ENCODE measurements at places on chromosomes 12 and 14.

GRCh38 chr12:86445356-86445755 lies 189.2 kb upstream of the MGAT4C start:
- no peak for DNase-seq

- DNase-seq: no peak
These were observed 96.8 kb upstream of the USP15 start for GRCh38 chr12:62163368-62163767.

DNA sequence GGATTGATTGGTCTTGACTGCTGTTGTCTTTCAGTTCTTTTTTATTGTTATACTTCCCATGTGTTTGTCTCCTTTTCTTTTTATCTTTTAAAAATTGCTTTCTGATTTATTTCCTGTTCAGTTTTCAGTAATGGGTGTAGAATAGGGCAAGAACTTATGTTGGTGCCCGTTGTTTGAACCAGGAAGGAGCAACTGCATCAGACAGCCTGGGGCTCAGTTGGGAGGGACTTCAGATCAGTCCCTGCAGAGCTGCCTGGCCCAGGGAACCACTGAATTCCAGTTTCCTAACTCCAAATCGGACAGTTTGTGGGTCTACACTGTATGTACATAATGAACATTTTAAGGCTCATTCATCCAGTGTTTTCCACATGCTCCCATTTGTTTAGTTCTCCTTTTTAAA lies 64.9 kb downstream of the FBXO34 start:
- no peak for DNase-seq

GRCh38 chr12:38385486-38385885 lies 68.9 kb downstream of the ALG10B start:
- no peak for DNase-seq

DNA sequence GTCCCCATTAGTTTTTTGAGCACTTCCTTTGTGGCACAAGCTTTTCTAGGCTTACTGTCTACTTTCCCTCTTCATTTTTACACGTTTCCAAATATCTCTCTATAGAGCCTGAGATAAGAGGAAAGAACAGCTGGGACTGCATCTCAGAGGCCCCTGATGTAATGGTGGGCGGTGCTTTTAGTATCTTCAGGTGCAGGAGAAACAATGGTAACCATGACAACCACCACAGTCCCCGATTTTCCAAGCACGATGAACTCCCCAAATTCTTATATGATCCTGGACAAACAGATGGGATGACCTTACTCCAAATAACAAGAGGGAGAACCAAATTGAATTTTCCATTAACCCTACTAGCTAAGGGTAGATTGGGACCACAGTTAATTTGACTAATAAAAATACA lies 103.3 kb downstream of the AEBP2 start:
- no peak for DNase-seq

GRCh38 chr12:104738776-104739642 lies 219.1 kb downstream of the SLC41A2 start:
- no peak for DNase-seq

DNA sequence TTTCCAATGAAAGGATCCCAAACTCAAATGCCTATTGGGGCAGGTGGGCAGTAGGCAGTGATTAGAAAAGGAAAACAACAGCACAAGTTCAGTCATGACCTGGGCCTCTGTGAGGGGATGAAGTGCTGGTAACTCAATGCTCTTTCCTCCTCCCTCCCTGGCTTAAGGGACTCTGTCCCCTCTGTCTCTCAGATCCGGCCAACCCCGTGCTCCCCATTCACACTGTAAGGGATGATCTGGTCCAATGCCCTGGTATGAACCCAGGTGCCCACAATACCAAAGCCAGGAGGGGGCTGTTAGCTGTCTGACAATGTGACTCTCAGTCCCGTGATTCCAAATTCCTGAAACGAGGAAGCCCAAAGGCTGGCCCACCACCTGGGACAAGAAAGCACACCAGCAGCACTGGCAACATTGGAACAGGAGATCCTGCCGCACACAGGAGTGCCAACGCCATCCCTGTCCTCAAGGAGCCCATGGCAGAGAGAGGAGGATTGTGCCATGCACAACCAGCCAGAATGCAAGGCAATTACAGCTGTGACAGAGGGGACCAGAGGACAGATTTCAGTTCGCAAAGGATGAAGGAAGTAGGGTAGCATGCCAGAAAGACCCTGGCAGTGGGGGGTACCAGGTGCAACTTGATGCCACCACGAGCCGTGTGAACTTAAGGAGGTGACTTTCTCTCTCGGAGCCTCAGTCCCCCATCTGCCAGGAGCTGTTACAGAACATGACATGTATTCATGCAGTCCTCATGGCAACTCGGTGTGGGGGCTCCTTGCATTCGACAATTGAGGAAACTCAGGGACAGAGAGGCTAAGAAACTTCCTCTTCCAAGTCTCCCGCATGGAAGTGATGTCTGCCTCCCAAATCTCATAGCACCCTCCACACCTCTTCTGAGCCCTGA lies 37.6 kb downstream of the SERPINA3 start:
- no peak for DNase-seq

DNA sequence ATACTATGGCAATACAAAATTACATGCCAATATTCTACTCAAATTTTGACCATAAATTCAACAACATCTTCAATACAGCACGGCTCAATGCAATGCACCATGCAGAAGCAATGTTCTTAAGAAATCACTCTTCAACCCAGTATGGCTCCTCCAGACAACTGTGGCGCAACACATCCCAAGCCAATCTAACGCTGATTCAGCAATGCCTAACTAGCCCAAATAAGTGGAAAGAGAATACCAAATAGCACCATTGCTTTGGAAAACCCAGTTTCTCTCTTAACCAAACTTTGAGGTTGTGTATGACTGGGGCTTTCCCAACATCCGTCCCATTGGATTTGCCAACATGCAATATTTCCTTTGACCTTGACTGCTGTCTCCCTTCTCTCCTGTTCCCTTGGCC lies 211.1 kb upstream of the TBX3 start:
- DNase-seq: no peak

- no peak for DNase-seq
These were observed 19.3 kb downstream of the CCDC62 start for GRCh38 chr12:122793685-122794106.

DNA sequence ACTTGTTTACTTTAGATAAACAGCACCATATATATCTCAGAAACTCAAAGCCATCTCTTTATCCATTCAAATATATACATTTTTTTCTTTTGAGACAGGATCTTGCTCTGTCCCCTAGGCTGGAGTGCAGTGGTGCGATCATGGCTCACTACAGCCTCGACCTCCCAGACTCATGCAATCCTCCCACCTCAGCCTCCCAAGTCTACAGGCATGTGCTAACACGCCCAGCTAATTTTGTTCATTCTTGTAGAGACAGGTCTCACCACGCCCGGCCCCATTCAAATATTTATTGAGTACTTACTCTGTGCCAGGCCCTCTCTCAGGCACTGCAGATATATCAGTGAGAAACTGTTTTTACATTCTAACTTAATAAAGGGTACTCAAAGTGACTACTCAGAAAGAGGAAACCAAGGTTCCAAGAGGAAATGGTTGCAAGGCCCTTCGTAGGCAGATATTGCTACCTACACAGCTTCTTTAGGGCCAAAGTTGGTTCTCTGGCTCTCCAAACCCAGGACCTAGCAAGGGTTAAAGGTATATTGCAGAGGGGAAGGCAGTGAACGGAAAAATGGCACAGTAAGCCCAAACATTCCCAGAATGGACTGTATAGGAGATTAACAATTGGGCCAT lies 2.9 kb downstream of the ATXN3 start:
- no peak for DNase-seq

DNA sequence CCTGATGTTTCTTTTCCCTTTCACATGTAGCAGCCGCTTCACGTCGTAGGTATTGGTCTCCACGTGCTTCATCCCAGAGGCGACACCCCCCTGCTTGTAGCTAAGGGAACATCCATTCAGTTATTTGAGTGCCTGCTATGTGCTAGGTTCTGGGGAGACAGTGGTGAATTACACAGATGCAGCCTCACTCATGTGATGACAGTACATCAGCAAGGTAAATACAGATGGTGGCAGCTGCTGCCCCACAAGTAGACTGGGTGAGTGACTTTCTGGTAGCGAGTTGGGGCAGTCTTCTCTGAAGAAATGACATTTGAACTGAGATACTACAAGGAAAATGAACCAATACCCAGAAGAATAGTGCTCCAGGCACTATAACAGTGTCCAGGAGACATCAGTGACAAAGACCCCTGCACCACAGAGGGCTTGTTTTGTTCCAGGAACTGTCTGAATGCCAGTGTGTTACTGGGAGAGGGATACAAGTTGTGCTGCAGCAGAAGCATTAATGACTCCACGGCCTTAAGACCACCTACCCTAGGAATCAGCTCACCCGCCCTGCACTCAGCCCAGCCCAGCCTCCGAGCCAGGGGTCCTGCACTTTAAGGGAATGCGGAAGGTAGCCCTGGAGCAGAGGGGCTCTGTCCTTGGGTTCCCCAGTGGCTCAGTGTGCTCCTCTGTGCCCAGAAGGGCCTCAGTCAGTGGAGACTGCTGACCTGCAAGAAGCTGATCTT lies 7.3 kb downstream of the AVIL start:
- no peak for DNase-seq

DNA sequence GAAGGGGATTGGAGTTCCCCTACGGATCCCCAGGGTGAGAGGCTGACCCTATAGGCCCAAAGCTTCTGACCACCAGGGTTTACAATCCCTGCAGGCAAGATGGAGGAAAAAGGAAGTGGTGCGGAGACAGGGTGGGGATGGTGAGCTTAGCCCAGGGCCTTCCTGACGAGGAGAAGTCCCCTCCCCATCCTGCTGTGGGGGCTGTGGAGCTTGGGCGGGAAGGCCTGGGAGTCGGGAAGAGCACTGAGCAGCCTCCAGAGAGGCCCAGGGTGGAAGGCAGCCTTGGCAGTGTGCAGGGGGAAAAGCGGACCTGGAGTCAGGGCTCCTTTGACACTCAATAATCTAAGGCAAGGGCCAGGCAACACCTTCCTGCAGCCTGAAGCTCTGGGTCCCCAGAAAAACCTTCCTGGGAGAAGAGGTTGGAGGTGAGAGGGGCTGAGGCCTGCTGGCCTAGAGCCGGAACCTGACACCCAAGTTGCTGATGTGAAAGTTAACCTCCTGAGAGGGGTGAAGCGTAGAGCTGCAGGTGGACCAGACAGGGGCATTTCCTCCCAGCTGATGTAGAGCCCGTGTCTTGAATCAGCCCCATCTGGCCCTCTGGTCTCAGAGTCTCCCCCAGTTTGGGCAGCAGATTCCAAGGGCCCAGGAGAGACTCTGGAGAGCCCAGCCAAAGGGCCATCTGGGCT lies 6.0 kb downstream of the HDAC7 start:
- DNase-seq: no peak

DNA sequence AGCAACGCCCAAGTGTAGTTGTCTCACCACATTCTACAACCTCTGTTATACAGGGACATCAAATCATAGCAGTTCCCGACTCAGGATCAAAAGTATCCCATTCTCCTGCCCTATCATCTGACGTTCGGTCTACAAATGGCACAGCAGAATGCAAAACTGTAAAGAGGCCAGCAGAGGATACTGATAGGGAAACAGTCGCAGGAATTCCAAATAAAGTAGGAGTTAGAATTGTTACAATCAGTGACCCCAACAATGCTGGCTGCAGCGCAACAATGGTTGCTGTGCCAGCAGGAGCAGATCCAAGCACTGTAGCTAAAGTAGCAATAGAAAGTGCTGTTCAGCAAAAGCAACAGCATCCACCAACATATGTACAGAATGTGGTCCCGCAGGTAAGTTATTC lies 123.0 kb downstream of the ARID2 start:
- no peak for DNase-seq

DNA sequence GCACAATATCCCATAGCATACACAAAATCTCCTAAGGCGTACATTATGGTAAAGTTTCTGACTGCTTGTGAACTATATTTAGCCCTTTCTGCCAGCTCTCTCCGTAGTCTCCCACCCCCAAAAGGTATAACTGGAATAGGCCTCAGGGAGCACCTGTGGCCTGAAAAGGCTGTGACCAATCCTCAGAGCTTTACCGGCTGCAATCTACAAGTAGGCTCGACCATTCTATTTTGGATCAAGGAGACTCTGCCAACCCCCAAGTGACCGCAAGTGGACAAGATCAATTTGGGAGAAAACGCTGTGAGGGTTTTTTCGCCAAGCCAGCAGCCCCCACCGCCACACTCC lies 1.2 kb downstream of the PPTC7 start:
- DNase-seq: no peak

DNA sequence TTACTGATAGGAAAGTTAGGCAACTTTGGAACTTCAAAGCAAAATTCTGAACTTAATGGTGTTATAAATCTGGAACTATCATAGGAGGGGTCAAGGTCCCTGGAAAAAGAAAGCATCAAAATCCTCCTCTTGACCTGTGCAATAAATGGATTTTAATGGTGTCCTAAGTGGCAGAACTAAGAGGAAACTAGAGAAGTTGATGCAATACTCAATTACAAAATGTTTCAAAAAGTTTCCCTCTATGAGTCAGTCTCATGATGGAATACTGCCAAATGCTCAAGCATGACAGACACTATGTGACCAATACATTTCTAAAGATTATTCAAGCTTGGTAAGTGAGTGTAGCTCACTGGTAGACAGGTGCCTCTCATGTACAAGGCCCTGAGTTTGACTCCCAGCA lies 47.7 kb upstream of the ERGIC2 start:
- no peak for DNase-seq

- no peak for DNase-seq
These were observed 30.3 kb downstream of the PPP2R5E start for GRCh38 chr14:63512861-63513260.

DNA sequence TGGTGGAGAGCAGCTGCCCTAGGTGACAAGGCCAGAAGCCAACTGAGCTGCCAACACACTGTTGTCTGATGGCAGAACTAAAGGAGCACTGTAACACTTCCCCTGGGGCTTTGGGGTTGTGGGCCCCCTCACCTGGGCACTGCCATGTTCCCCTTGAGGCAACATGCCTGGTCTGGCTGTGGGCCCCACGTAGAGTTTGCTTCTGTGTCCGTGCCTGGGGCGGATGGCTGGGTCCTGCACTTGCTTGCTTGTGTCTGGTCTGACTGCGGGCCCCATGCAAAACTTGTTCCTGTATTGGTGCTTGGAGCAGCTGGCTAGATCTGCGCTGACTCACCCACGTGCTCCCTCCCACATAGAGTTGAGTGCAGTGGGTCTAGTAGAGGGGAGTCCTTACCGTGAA lies 78.4 kb downstream of the MNAT1 start:
- no peak for DNase-seq

DNA sequence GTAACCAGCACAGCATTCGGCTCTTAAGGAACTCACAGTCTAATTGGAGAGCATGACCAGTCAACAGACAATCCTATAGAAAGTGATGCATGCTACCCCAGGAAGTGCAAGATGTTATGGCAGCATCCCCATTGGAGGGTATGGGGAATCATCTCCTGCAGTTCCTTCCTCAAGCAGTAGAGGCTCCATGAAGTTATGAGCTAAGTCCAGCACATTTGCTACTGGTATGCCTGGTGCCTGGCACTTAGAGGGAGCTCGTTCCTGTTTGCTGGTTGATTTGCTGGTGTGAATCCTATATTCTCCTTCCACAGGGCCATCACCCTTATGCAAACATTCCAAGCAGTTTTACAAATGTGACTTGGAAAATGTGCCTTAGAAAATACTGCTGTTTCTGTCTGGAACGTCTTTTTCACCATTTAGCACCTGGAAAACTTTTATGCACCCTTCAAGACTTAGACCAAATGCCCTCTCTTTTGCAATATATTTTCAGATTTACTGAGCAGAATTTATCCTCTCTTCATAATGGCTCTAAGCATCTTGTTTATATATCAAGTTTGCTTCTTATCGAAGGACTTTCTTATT lies 136.1 kb upstream of the WSCD2 start:
- no peak for DNase-seq

- no peak for DNase-seq
These were observed 18.3 kb downstream of the SLC25A47 start for GRCh38 chr14:100341301-100342031.

GRCh38 chr12:24152270-24152669 lies 202.8 kb upstream of the SOX5 start:
- no peak for DNase-seq

Data from stimulated activated CD8-positive, alpha-beta memory T cell treated with anti-CD3 and anti-CD28 coated beads, Interleukin-4, amount 100 ng/mL, for 1 hour (primary cell).